ENCODE measurements at places on chromosomes 4 and X. TPM values are rescaled to one million over a fixed set of nuclear protein-coding genes. Genes with fewer than 3 reads are reported as not detected.

Gene PPP2R3B
- total RNA-seq, result 11.1 TPM

Gene QRFPR
- total RNA-seq, result not detected

Gene NXF2
- not detected for total RNA-seq

Gene BEX1
- 0.18 TPM for total RNA-seq
